Thoracic aorta (tissue), 2 donors: ENCODE measurements at places on chromosomes 6 and 20. TPM values are rescaled to one million over a fixed set of nuclear protein-coding genes. Genes with fewer than 3 reads are reported as not detected.

Gene PRICKLE4
- total RNA-seq = 4.6 TPM

Gene CCDC167
- total RNA-seq = 14.4 TPM

Gene EBF4
- 14.1 TPM for total RNA-seq

- no peak for DNase-seq
Measured at GRCh38 chr6:164247106-164247505, 832.6 kb downstream of the QKI start.

- DNase-seq = no peak
Measured at GRCh38 chr6:120005292-120005976, 655.9 kb upstream of the MAN1A1 start.

DNA sequence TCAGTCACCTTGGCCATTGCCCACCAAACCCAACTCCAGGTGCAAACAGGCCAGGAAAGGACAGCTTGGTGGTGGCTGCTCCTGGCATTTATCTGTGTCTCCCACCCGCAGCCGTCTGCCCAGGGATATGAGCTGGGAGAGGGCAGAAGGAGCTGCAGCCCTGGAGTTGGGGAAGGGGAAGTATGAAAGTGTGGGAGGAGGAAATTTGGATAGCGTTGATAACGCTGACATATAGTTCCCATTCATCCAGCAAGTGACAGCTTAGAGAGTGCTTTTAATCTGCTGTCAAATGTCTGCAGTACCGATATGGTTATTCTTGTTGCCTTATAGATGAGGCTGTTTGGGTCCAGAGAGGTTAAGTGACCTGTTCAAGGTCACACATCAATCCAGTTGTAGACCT, 741 bp downstream of the KCNK16 start:
- no peak for DNase-seq

- no peak for DNase-seq
Measured at GRCh38 chr6:69216127-69216526, 580.7 kb downstream of the LMBRD1 start.

GRCh38 chr20:37315452-37316110, 26.1 kb downstream of the MANBAL start:
- no peak for DNase-seq

GRCh38 chr6:114783083-114783482, 440.3 kb upstream of the HS3ST5 start:
- no peak for DNase-seq
